IMR-90 (cell line): ENCODE measurements at places on chromosomes 6 and 20. TPM values are rescaled to one million over a fixed set of nuclear protein-coding genes. Genes with fewer than 3 reads are reported as not detected.

Gene CCNC
- 95.7 and 127 TPM in 2 replicates for total RNA-seq

Gene SLC25A27
- 0.28 TPM in 1 of 2 replicates, not detected in the other for total RNA-seq

DNA sequence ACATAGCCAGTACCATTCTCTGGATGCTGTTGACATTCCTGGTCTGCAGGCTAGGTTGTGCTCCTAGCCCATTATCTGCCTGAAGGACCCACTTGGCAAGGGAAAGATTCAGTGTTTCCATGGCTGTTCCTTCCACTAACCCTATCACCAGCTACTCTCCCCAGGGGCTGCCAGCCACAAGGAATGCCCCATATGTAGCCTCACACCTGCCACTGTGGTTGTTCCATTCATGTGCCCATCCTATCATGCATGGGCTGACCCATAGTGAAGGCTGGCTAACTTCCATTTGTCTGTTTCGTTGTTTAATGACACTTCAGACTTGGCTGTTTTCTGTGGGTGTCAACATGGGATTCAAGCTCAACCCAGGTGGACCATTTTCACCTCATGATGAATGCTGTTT lies 25.6 kb upstream of the HLA-A start:
- H3K27ac ChIP-seq = no peak overlapping the region
- H3K27me3 ChIP-seq = peaks cover 22% of the 10 kb centered on the region
- H3K36me3 ChIP-seq = no peaks in the 10 kb centered on the region
- no peak for DNase-seq

GRCh38 chr20:618980-619379 lies 8.9 kb upstream of the TCF15 start:
- DNase-seq = no peak
- no peaks in the 10 kb centered on the region for H3K4me1 ChIP-seq
- H3K27me3 ChIP-seq = peaks cover 31% of the 10 kb centered on the region
- no peak overlapping the region for H3K4me3 ChIP-seq
- H3K36me3 ChIP-seq = no peaks in the 10 kb centered on the region

Gene SAMD3
- total RNA-seq = 3.0 and 3.1 TPM in 2 replicates

GRCh38 chr6:155378724-155379123 lies 64.4 kb upstream of the TFB1M start:
- no peak for DNase-seq
- no peak overlapping the region for H3K27ac ChIP-seq
- peaks cover 6% of the 10 kb centered on the region for H3K4me1 ChIP-seq
- H3K4me3 ChIP-seq = no peak overlapping the region

DNA sequence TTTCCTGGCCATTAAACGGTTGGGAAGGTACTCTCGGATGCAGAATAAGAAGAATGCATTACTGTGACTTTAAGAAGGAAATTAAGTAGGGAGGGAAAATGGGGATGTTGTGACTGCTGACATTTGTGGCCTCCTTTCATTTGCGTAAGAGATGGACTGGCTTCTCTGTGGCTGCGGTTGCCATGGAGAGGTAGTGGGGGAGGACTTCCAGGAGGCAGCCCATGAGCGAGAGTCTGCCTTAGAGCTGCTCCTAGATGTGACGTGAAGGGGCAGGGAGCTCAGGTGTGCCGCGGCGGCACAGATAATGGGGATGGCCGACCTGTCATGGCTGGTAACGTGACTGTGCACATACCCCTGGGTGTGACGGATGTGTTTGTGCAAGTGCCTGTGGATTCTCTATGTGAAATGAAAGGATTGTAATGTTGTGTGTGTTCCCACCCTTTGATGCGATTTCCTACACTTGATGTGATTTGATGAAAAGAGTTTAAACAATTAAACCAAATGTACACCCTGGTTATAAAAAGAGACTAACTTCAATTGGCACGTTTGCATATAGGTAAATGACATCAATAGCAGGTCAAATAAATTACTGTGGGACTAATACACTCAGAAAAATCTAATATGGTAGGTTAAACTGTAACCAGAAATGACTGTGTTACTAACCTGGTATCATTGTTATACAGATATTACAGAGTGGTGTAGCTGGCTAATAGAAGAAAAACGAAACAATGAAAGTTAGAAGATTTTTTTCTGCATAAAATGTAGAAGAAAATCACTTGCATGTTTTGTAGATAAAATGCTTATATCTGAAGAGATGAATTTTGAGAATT lies 48.9 kb downstream of the HIVEP1 start:
- no peak overlapping the region for H3K4me3 ChIP-seq
- peak; percentile 51 for DNase-seq
- no peak overlapping the region for H3K27ac ChIP-seq

Gene ERMARD
- 15.1 and 17.2 TPM in 2 replicates for total RNA-seq

DNA sequence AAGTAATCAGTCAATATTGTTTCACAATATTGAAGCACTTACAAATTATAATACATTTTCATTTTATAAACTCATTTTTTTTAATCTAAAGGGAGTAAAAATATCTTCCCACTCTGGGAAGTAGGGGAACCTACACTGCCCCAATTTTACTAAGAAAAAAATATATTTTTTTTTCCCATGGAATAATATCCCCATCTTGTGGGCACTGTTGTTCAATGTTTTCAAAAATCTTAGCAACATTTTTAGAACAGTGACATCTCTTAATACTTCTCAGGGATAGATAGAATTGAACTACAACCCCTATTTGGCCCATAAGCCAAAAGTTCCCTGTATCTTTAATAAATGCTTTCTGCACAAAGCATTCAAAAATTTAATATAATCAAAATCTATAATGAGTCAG lies 42.9 kb downstream of the ARHGAP18 start:
- H3K27me3 ChIP-seq = no peaks in the 10 kb centered on the region
- no peak overlapping the region for H3K27ac ChIP-seq
- no peak overlapping the region for H3K4me3 ChIP-seq
- H3K36me3 ChIP-seq = no peaks in the 10 kb centered on the region

DNA sequence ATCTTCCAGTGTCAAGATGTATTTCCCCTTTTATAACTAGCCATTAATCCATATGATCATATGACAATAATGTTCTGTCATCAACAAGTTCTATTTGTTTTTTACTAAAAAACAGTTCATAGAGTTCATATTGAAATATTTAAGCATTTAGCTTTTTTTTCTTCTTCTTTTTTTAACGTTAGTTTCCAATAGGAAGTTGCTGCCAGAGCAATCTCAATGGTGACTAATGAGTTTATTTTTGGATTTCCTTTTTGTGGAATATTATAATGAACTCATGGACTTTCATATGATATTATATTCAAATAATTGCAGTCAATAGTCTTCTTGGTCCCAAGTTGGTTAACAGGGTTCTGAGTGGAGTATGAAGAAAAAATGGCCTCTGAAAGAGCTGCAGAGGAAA lies 343.3 kb downstream of the BCKDHB start:
- peaks cover 3% of the 10 kb centered on the region; the same call in 1 of the 2 replicates for H3K4me1 ChIP-seq
- H3K27ac ChIP-seq = no peak overlapping the region
- H3K4me3 ChIP-seq = no peak overlapping the region
- H3K27me3 ChIP-seq = no peaks in the 10 kb centered on the region
- H3K36me3 ChIP-seq = no peaks in the 10 kb centered on the region
- no peak for DNase-seq

Gene OPRL1
- total RNA-seq = 0.28 and 0.36 TPM in 2 replicates

DNA sequence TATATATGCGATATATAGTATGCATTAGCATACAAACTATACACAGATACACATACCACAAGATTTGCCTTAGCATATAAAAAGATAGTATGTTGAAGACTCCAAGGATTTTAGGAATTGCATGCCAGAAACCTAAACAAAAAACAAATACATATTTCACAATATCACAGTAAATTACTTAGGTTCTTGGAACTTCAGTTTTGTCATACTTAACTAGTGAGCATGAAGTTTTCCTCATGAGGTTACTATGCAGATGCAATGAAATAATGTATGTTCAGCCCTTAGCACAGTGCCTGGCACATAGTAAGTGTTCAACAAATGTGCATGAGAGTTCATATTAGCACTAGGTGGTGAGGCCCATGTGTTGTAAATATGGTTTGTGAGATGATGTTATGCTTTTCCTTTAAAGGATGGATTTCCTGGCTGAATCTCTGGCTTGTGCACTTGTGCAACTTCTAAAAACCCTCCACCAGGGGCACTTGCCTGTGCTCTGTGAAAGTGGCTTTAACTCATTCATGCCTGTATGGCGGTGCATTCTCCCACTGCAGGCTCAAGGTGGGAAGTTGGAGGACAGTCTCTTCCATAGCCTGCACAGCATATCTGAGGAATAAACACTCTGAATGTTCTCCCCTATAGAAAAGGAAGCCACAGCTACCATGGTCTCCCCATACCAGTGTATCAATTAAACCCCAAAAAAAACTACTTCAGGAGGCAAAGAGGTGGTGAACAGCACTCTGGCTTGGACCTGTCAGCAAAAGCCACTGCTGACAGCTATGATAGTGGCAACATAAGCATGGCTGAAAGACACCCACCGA lies 624.1 kb upstream of the CDH4 start:
- no peaks in the 10 kb centered on the region for H3K27me3 ChIP-seq
- no peaks in the 10 kb centered on the region for H3K4me1 ChIP-seq
- no peak for DNase-seq
- no peak overlapping the region for H3K4me3 ChIP-seq
- H3K27ac ChIP-seq = no peak overlapping the region
- H3K36me3 ChIP-seq = no peaks in the 10 kb centered on the region
